Esophagus muscularis mucosa (tissue), 4 donors: ENCODE measurements at places on chromosomes 11 and 22. TPM values are rescaled to one million over a fixed set of nuclear protein-coding genes. Genes with fewer than 3 reads are reported as not detected.

DNA sequence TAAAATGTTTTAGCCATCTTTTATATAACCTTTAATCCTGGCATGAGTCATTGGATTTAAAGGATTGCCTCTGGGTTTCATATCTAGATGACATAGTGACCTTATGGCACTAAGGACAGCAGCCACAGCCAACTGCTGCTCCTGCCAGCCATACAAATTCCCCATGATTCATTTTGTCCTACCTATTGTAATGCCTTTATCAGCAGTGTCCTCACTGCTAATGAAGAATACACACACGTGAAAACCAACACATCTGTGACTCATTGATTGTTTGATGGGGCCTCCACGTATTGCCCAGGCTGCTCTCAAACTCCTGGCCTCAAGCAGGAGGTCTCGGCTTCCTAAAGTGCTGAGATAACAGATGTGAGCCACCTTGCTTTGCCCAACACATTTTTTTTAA, 1.8 kb downstream of the LDHAL6A start:
- DNase-seq, result no peak

DNA sequence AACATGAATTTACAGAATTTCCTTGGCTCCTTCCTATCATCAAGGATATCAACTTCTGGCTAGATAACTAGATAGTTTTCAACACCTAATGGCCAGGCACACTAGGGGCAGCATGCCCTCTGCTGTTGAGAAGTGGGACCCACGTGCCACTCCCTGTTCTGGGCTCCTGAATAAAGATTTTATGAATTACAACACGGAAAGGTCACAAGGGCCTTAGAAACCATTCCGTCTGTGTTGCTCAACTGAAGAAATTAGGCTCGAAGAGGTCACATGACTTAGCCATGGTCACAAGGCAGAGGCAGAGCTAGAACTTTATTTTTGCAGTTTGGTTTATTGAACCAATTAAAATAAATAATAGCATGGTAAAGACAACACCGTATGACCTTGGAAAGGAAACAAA, 36.0 kb downstream of the PRCP start:
- DNase-seq, result no peak

DNA sequence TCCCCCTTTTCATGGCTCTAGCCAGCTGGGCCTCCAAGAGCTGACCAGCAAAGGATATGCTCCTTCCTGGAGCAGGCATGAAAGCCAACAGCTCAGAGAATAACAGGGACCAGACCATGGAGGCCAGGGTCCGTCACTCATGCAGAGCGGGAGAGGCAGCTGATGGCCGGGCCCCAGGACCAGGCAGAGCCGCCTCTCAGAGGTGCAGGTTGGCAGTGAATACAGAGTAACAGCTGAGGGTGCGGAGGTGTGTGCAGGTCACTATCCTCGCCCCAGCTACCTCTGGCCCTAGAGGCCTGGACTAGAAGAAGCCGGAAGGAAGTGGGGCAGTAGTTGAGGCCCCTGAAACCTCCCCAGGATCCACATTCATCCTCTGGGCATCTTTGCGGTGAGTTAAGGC, 1377.3 kb downstream of the TBC1D22A start:
- no peak for DNase-seq

GRCh38 chr22:44116755-44117684, 63.7 kb upstream of the PARVG start:
- no peak for DNase-seq

DNA sequence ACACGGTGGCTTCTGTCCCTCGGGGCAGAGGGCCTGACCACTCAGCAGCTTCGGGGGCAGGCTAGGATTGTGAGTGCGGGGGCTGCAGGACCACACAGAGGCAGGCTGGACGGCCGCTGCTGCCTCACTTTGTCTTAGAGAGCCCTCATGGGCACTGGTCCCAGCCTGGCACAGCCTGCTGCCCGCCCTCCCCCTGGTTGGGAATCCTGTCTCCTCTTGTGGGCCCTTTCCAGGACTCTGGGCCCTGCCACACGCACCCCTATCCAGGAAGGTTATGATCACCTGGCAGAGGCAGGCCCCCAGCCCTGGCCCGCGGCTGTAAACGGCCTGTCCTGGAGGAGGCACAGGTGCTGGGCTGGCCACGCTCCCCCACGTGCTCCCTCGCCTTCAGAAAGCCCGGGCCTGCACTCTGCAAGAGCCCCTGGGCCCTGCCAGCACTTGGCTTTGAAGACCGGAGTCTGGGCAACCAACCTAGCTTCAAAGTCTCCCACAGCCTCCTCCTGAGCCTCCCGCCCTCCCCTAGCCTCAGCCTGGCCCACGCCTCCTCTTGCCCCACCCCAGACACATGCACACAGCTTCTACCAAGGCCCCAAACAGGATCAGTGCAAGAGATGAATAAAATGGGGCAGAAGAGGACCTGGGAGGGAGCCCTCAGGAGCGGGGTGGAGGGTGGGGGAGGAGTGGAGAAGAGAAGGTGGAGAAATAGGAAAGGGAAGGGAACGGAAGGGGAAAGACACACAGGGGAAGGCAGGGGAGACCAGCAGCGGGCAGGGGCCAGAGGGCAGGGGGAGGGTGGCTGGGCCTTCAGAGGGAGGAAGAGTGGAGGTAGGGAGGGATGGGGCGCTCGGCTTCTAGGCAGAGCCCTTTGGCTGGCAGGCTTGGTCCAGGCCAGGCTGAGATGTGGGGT, 31.0 kb downstream of the SYT7 start:
- DNase-seq, result no peak

DNA sequence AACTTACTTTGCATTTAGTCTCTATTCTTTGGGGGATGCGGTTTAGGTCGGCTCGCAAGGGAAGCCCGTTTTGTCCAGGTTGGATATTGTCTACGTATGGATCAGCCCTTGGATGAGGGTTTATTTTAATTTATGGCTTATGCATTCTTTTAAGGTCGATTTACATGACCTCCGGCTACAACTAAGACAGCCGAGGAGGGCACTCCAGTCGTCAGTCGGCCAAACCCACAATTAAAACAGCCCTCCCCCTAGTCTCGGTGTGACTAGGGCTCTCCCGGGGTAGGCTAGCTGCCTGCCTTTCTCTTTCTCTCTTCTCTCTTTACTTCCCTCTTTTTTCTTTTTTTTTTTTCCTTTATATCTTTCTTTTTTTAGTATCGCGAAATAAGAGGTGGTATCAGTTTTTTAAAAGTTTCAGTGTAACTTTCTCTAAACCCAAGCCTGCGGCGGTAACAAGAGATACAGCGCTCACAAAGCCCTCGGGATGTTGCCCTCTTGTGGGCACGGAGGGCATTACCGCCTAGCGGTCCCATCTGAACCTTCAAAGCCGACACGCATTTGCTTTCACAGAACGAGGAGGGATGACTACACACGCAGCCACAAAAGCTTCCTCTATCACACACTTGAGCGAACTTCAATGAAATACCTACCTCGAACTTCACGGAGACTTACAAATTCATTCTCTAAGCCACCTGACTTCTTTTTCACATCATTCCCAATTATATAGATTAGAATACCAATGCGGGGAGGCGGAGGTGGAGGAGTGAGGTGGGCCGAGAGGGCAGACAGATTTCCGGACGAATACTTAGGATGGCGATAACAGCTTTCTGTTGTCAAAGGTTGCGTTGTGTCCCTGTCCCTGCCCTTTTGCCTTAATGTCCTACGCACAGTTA, 132.3 kb upstream of the C11orf58 start:
- peak; percentile 97 for DNase-seq

DNA sequence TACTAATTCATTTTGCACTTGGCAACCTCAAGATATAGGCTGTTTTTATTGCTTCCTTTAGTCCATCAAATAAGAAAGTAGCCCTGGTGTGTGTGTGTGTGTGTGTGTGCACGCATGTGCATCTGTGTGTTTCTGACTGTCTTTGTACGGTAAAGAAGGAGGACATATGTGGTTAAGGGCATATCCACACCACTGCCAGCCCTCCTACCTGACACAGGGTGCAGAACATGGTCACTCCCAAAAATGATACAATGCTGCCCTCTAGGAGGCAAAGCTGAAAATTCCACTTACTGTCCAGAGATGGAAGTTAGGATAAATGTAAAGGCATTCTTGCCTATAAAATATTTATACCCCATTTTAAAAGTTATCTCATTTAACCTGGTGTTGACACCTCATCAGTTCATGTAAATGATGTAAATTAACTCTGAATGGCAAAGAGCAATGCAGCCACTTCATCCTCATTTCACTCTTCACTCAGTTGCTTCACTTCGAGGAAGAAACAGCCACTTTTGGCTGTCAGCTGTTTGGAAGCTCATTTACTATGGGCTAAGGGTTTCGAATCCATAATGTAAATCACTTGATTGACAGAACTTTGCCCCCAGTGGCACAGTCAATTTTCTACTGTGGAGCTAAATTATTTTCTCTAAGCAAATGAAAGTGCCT, 83.1 kb upstream of the MTNR1B start:
- DNase-seq, result no peak

- DNase-seq, result no peak
These were observed 11.7 kb upstream of the DNAJB13 start for GRCh38 chr11:73939096-73939495.

GRCh38 chr11:96013461-96014213, 89.7 kb upstream of the MTMR2 start:
- DNase-seq, result no peak

DNA sequence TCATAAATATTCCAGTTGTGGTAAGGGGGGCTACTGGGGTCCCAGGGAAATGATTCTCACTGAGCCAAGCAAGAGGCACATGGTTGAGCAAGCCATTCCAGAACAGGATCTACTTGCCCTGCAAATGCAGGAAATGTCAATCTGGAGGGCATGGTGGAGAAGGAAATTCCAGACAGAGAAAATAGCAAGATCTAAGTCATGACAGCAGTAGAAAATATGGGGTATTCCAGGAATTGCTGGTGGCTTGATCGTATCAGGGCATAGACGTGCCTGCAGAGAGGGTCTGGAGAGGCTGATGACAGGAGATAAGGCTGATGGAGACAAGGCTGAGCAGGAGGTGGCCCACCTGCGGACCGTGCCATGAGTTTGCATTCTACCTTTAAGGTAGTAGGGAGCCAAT, 566.3 kb upstream of the CADM1 start:
- DNase-seq, result no peak

DNA sequence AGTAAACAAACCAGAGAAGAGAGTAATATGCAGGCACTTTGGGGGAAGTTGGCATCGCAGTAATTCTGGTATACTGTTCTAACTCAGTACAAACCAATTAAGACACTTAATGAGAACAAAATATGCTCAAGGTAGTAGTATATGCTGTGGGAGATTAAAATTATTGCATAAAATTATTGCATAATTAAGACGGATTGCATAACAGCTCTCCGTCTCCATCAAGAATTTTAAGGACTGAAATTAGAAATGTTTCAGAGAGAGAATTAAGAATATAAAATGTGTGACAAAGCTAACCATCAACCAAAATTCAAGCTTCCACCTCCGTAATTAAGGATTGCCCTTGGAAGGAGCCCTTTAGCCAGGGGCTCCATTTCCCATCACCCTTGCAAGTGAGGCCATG, 428.5 kb downstream of the ETS1 start:
- no peak for DNase-seq

GRCh38 chr11:37411289-37411688, 813.3 kb upstream of the RAG2 start:
- no peak for DNase-seq

DNA sequence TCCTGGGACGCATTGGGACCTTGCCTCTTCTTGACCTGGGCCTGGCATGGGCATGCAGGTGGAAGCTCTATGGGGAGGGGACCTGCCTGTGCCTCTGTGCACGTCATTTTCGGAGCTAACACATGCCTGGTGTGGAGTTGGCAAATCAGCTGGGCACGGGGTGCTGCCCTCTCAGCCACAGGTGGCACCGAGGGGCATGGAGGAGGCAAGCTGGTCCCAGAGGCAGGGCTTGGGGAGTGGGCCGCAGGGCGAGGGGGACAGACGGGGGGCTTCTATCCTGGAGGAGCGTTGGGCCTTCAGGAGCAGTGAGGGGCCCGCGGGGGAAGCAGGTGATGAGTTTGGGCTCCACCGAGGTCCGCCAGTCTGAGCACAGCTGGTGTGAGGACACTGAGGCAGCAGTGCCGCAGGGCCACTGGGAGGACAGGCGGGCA, 362.0 kb downstream of the TBC1D22A start:
- no peak for DNase-seq

GRCh38 chr11:128473636-128474035, 113.7 kb downstream of the ETS1 start:
- DNase-seq, result no peak

GRCh38 chr11:71204294-71204693, 48.1 kb downstream of the SHANK2 start:
- no peak for DNase-seq

GRCh38 chr11:82634091-82634490, 99.6 kb downstream of the FAM181B start:
- DNase-seq, result no peak

DNA sequence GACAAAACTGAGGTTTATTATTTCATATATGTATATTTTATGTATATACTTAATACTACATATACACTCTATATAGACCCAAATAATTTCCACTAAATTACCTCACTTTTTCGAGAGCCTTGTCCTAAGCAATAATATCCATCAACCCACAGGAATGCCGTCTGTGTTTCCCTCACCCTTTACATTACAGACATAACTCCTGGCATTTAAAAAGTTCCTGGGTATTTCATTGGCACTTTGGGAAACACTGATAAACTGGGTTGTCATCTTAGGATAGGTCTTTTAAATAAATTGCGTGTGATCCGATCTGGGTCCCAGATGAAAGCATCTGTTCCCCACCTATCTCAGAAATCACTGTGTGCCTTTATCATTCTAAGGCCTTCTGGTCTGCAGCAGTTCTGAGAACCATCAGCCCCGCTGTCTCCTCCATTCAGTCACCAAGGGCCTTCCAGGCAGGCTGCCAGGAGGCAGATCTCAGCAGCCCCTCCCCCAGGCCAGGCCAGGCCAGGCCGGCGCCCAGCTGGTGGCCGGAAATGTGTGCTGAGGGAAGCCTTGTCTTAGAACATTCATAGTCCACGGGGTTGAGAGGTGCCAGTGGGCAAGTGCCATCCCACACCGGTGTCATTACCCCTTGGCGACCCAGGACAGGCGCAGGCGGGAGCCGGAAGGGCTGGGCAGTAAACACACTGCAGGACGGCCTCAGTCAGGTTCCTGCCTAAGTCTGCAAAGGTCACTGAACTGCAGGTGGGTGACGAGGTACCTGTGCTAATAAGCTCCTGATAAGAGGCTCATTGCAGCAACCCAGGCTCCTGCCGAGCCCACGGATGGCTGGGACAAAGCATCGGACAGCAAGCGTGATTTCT, 3.3 kb downstream of the FGF19 start:
- DNase-seq, result no peak

DNA sequence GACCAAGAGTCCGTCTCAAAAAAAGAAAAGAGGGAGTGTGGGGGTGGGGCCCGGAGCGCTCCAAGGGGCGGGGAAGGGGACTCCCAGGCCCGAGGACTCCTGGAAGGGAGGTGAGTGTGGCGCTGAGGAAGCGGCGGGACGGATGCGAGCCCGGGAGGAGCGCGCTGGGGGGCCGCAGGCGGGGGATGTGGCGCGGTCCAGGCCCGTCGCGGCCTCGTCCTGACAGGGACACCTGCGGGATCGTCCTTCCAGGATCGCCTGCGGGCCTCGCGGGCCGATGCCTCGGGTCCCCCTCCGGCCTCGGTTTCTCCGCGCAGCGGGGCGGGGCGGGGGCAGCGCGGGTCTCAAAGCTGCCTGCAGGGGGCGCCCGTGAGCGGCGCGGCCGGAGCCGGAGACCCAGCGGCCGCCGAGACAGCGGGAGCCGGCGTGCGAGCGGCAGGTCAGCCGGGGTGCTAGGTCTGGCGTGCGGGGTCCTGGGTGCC, 3.8 kb upstream of the ADORA2A start:
- DNase-seq, result no peak

Gene C11orf21
- 0.29 TPM for total RNA-seq

Gene GGT5
- total RNA-seq, result 59.2 TPM

Gene SLC7A4
- total RNA-seq, result 0.33 TPM

Gene NLRP14
- not detected for total RNA-seq

Gene WT1
- total RNA-seq, result not detected

Gene RIMBP3B
- total RNA-seq, result not detected

Gene TMPRSS5
- total RNA-seq, result 0.83 TPM

Gene ZNF70
- 6.2 TPM for total RNA-seq

Gene MMP8
- not detected for total RNA-seq

Gene FAT3
- total RNA-seq, result 15.4 TPM
